Glutamatergic neuron (in vitro differentiated cells): ENCODE measurements at places on chromosomes 11 and 22. TPM values are rescaled to one million over a fixed set of nuclear protein-coding genes. Genes with fewer than 3 reads are reported as not detected.

DNA sequence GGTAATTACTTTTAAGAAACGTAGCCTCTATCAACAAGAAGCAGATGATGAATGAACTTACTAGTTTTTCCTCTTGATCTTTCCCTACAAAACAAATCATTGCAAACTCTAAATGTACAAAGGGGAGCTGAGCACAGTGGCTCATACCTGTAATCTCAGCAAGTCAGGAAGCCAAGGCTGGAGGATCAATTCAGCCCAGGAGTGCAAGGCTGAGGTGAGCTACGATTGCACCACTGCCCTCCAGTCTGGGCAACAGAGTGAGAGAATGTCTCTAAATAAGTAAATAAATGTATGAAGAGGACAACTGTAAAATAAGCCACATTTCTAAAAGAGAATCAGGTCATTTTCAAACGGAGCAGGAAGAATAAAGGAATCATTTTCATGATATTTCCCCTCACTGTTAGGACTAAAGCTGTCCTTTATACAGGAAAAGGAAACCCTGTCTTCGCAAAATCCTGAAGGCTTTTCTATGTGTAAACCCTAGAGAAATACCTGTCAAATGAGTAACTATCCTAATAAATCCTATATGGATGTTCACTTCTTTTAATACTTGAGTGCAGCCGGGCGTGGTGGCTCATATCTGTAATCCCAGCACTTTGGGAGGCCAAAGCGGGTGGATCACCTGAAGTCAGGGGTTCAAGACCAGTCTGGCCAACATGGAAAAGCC is 41.2 kb downstream of the RRAS2 start:
- no peak for DNase-seq

DNA sequence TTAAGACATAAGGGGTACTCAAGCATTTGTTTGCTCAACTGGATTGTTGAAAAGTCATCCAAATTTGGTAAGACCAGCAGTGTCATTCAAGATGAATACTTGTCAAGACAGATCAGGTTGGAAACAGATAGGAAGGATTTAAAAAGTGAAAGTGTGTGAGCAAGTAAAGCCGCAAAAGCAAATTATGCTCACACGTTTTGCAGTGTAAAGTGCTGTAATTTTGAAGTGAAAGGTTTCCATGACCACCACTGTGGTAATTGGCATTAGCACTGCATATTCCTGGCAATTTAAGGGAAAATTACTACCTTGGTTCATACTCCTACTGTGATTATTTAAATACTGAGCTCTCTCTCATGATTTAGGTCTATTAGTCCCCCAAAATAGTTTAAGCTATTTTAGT is 704.1 kb upstream of the CCDC179 start:
- no peak for DNase-seq

- DNase-seq: no peak
These were observed 68.1 kb upstream of the BID start for GRCh38 chr22:17842386-17842785.

Gene GNAZ
- 82.5 TPM for total RNA-seq

Gene CEP126
- 3.9 TPM for total RNA-seq

DNA sequence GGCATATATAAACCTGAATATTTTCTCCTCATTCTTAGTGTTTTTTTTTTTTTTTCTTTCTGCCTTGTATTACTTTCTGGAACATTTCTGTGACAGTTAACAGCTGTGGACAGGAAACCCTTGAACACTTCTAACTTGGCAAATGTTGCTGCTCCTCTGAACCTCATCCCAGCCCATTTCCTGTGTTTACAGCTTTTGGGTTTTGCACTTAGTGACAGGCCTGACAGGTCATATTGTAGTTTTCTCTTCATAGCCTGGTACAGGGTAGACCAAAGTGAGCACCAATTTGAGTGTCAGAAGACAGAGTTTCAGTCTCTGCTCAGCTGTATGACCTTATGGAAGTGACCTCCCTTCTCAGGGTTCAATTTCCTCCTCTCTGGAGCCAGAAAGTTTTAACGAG is 91.6 kb downstream of the STIM1 start:
- DNase-seq: no peak

Gene EXT2
- 46.3 TPM for total RNA-seq

Gene IGSF22
- 1.1 TPM for total RNA-seq

GRCh38 chr11:111851636-111852035 is 19.7 kb downstream of the ALG9 start:
- DNase-seq: no peak

Gene NPAS4
- total RNA-seq: 0.78 TPM

DNA sequence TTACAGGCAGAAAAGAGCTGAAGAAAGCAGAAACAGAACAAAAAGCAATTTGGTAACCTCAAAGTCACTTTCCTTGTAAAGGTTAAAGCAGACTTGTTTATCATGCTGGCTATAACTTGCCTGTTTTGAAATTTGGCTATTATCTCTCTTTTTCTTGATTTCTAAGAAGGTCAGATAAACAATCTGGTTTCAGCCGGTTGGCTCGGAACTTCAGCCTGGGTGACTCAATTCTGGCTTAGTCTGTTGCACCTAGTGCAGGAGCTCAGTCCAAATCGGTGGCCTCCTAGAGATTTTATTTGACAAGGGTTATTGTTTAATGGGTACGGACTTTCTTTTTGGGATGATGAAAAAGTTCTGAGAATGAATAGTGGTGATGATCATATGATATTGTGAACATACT is 367.1 kb upstream of the B3GAT1 start:
- no peak for DNase-seq

Gene CHRNA10
- 0.91 TPM for total RNA-seq

GRCh38 chr11:120929664-120930154 is 94.2 kb upstream of the TBCEL start:
- DNase-seq: peak; percentile 72

- DNase-seq: no peak
These were observed 33.4 kb upstream of the FTH1 start for GRCh38 chr11:62000539-62001446.

Gene CD6
- not detected for total RNA-seq

Gene TRIM22
- 5.0 TPM for total RNA-seq

DNA sequence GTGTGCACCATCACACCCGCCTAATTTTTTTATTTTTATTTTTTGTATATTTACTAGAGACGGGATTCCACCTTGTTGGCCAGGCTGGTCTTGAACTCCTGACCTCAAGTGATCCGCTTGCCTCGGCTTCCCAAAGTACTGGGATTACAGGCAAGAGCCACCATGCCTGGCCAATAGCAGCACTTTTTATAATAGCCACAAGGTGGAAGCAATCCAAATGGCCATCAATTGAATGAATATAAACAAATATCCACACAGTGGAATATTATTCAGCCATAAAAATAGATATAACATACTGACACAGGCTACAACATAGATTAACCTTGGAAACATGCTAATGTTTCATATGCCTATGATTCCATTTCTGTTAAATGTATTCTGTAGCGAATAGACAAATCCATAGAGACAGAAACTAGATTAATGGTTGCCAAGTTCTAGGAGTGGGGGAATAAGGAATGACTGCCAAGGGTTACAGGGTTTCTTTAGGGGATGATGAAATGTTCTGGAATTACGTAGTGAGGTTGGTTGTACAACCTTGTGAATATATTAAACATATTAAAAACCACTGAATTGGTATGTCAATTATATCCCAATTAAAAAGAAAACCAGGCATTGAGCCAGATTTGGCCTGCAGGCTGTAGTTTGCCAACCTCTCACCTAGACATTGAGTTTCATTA is 4.8 kb downstream of the VPS51 start:
- DNase-seq: no peak

Gene APOA4
- total RNA-seq: not detected

DNA sequence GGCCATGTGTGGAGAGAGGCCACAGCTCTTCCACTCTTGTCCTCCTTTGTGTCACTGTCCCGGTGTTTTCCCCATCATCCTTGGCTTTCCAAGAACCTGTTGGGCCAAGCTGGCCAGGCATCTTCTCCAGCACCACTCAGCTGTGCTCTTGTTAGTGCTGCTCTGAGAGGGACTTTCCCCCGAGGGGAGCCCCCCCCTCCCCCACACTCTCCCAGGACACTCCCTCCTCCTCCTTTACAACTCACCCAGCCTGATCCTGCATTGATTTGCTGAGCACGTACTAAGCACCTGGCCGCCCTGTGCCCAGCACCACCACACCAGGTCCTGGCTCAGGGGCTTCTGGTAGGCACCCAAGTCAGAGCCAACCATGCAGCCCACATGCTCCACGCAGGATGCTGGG is 13.2 kb downstream of the TP53AIP1 start:
- no peak for DNase-seq

GRCh38 chr11:85991508-85991907 is 77.4 kb downstream of the PICALM start:
- DNase-seq: no peak

- no peak for DNase-seq
These were observed 7.1 kb downstream of the TRIOBP start for GRCh38 chr22:37703906-37704305.

Gene OTOG
- total RNA-seq: not detected

Gene SAA1
- total RNA-seq: not detected

Gene LINC01488
- total RNA-seq: not detected

- DNase-seq: no peak
These were observed 7.6 kb downstream of the VSIG10L2 start for GRCh38 chr11:125953401-125953935.

DNA sequence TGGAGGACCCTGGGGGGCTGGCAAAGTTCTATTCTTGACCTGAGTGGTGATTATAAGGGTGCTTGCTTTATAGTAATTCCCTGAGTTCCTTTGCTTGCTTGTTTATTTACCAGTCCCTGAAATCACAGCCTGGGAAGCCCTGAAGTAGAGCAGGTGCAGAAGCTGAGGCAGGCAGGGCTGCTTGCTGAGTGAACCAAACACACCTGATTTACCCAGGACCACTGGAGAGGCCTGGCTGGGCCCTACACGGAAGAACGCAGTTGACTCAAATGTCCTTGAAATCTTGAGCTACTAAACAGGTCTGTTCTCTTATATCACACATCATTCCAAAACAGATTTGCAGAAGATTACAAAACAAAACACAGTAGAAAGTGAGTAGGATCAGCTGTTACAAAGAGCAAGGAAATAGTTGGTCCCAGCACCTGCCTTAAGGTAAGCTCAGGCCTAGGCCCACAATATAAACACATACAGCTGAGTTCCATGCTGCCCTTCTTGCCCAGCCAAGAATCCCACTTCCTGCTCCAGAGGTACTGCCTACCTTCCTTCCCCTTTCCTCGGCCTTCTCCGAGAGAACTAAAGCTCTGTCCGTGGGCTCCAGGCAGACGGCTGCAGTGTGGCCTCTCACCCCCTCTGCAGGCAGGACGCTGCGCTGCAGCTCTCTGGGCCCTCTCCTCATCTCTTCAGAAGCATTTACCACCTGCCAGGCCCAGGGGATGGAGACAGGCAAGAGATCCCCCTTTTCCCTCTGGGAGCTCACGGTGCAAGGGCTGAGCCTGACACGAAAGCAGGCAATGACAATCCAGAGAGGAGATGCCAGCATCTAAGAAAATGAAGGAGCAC is 46.1 kb upstream of the SCUBE2 start:
- DNase-seq: peak; percentile 90

DNA sequence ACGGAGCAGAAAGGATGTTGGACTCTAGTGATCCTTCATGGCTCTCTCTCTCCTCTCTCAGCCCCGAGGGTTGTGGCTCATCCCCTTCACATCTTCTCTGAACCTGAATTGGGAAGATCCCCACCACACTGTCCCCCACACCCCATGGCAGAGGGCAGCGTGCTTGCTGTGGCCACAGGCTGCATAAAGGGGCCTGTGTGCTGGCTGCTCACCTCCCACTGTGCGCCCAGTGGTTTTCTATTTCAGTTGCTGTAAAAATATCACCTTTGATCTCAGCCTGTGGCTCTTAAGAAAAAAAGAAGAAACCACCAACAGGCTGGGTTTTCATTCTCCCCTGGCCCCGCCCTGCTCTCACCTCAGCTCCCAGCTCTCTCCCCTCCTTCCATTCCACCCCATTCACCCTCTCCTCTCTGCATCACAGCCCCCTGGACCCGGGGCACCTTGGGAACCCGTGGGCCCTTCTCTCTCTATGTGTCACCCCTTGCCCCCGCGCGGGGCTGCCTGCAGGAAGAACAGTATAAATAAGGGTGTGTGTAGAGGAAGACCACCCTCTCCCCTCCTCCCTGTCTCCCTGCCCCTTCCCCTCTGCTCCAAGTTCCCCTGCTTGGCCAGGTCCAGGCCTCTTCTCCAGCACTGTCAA is 25.8 kb upstream of the WNT11 start:
- no peak for DNase-seq

GRCh38 chr11:615504-616319 is at the start of gene IRF7:
Gene IRF7 (minus strand): TSS chr11:615950. CDS start chr11:615364, 586 bp downstream.
- DNase-seq: peak; percentile 93

DNA sequence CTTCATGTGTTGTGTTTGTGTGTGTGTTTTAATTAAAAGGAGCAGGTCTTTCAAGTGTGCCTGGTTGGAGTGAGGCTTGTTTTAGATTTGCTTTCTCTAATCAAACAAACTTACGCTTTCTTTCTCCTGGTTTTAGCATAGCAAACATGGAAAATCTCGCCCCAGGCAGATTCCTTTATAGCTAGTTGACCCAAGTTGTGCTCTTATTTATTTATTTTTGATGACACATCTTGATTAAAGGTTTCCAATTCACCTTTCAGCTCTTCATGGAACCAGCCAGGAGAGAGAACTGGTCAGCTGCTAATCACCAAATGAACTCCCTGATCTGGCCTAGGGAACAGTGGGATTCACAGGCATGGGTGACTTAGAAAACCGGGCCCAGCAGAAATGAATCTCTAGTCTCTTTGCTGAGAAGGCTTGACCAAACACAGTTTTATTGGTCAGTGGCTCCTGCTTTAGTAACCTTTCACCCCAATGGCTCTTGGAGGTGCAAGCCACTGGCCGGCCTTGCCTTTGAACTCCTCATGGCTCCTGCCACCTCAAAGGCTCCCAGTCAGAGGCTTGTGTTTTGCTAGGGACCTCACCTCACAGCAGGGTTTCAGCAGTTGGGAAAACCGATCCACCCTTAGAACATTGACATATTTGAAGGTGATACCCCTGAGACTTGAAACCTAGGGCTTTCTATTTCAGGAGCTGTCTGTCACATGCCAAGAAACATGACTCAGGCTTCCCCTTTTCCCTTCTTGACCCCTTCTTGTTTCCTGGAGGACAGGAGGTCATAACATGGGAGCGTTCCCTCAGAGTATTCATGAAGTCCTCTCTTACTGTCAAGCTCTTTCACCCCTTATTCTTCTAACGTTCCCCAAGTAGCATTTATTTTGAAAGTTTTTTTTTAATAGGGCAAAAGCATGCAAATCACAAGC is 48.8 kb downstream of the EXT2 start:
- DNase-seq: no peak

GRCh38 chr11:72983560-72983959 is 158.6 kb downstream of the FCHSD2 start:
- no peak for DNase-seq
